GM12878 (cell line): ENCODE measurements at places on chromosomes 13 and 19.

DNA sequence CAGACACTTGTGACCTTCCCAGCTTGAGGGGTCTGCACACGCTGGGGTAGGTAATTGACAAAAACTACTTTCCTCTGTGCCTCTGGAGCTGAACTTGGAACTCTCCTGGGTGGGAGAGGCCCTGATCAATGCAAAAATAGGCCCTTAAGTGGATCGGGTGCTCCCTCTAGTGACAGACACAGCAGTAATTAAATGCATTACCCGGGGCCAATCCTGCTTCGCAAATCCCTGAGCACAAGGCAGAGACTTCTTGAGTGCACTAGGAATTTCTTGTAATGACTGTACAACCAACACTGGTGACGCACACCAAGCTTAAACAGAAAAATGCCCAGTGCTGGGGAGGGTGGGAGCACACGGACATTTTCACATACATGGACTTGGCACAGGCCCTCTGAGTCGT is 10.6 kb upstream of the UBE2S start:
- DNase-seq, result no peak
- no peak overlapping the region for H3K27ac ChIP-seq
- no peak overlapping the region for H3K4me3 ChIP-seq
- no peaks in the 10 kb centered on the region for H3K27me3 ChIP-seq
- no peaks in the 10 kb centered on the region for H3K4me1 ChIP-seq

- DNase-seq, result no peak
- peaks cover 16% of the 10 kb centered on the region for H3K4me1 ChIP-seq
Observed at GRCh38 chr13:110914081-110914330, 863 bp downstream of the ANKRD10 start.

- DNase-seq, result no peak
- H3K36me3 ChIP-seq, result no peaks in the 10 kb centered on the region
- H3K4me1 ChIP-seq, result no peaks in the 10 kb centered on the region
- H3K27me3 ChIP-seq, result no peaks in the 10 kb centered on the region
- H3K27ac ChIP-seq, result no peak overlapping the region
Observed at GRCh38 chr19:53621885-53622740, 9.7 kb upstream of the DPRX start.

GRCh38 chr13:21557995-21558394 is 46.0 kb downstream of the MICU2 start:
- no peaks in the 10 kb centered on the region; the same call in 1 of the 2 replicates for H3K36me3 ChIP-seq
- H3K27me3 ChIP-seq, result no peaks in the 10 kb centered on the region

DNA sequence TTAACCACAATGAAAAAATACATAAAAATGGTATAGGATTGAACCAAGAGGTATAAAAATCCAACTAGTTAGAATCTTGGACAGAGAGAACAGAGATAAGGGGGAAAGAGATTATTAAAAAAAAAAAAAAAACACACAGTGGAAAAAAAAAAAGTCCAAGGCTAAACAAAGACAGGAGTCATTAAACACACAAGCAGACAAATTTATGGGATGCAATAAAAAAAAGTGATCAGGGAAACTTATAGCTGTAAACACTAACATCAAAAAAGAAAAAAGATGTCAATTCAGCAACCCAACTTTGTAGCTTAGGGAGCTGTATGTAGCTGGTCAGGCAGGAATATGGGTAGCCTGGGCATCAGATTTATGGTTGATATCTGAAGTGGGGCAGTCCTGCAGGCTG is 129.0 kb downstream of the DNAJC3 start:
- no peaks in the 10 kb centered on the region for H3K4me1 ChIP-seq
- no peak for DNase-seq
- no peaks in the 10 kb centered on the region for H3K36me3 ChIP-seq
- H3K4me3 ChIP-seq, result no peak overlapping the region
- H3K27me3 ChIP-seq, result no peaks in the 10 kb centered on the region

- no peaks in the 10 kb centered on the region for H3K4me1 ChIP-seq
- H3K27me3 ChIP-seq, result no peaks in the 10 kb centered on the region
- DNase-seq, result no peak
- no peak overlapping the region for H3K27ac ChIP-seq
- H3K36me3 ChIP-seq, result no peaks in the 10 kb centered on the region
Observed at GRCh38 chr19:11306337-11306736, 10.4 kb downstream of the TSPAN16 start.

DNA sequence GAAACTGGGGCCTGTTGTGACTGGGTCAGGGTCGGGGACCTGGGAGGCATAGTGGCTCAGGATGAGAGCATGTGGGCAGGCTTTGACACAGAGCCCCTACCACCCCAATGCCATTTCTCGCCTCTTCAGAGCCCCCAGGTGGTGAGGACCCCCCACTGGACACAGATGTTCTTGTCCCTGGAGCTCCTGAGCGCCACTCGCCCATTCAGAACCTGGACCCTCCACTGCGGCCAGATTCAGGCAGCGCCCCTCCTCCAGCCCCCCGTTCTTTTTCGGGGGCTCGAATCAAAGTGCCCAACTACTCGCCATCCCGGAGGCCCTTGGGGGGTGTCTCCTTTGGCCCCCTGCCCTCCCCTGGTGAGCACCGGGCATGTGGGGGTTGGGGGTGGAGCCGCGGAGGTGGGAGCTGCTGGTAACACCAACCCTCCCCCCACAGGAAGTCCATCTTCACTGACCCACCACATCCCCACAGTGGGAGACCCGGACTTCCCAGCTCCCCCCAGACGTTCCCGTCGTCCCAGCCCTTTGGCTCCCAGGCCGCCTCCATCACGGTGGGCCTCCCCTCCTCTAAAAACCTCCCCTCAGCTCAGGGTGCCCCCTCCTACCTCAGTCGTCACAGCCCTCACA is 10.4 kb downstream of the IGFLR1 start:
- peaks cover 18% of the 10 kb centered on the region for H3K36me3 ChIP-seq
- no peak overlapping the region for H3K4me3 ChIP-seq
- H3K4me1 ChIP-seq, result no peaks in the 10 kb centered on the region
- DNase-seq, result no peak
- H3K27ac ChIP-seq, result no peak overlapping the region

- no peak for DNase-seq
- H3K27ac ChIP-seq, result no peak overlapping the region
- no peak overlapping the region for H3K4me3 ChIP-seq
- no peaks in the 10 kb centered on the region for H3K36me3 ChIP-seq
Observed at GRCh38 chr13:104593251-104593576, 1527.0 kb upstream of the SLC10A2 start.

GRCh38 chr13:42807866-42808265 is 26.5 kb downstream of the FAM216B start:
- H3K27ac ChIP-seq, result no peak overlapping the region
- H3K4me1 ChIP-seq, result peaks cover 12% of the 10 kb centered on the region
- no peak for DNase-seq

DNA sequence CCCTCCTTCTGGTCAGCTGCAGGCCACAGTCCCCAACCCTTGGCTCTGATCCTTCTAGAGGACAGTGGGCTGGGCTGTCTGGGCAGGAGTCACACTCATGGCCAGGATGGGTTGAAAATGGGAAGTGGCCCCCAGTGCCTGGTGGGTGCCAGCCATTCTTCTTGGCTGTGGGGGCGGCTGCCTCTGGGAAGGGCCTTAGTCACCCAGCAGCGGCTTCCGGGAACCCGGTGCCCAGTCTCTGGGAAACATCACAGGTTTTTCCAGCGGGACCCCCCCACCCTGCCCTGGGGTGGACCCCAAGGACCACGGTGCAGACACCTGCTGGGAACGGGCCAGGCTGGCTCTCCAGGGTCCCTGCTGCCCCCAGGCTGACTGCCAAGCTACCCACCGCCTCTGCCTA is 27.3 kb upstream of the SLC7A10 start:
- DNase-seq, result no peak
- no peaks in the 10 kb centered on the region for H3K4me1 ChIP-seq
- no peaks in the 10 kb centered on the region for H3K36me3 ChIP-seq
- no peak overlapping the region for H3K4me3 ChIP-seq
- H3K27ac ChIP-seq, result no peak overlapping the region
- H3K27me3 ChIP-seq, result no peaks in the 10 kb centered on the region

- peaks cover 20% of the 10 kb centered on the region for H3K4me1 ChIP-seq
- H3K27me3 ChIP-seq, result no peaks in the 10 kb centered on the region
- H3K36me3 ChIP-seq, result peaks cover 6% of the 10 kb centered on the region; the same call in 1 of the 2 replicates
- no peak for DNase-seq
- H3K4me3 ChIP-seq, result peak overlapping the region; percentile 99
Observed at GRCh38 chr19:925087-925525, 729 bp upstream of the ARID3A start.

- no peak overlapping the region for H3K27ac ChIP-seq
- H3K4me1 ChIP-seq, result peaks cover 5% of the 10 kb centered on the region; the same call in 1 of the 2 replicates
- no peak for DNase-seq
- no peaks in the 10 kb centered on the region for H3K36me3 ChIP-seq
- H3K27me3 ChIP-seq, result no peaks in the 10 kb centered on the region
Observed at GRCh38 chr19:46648961-46649960, 11.7 kb downstream of the DACT3 start.

DNA sequence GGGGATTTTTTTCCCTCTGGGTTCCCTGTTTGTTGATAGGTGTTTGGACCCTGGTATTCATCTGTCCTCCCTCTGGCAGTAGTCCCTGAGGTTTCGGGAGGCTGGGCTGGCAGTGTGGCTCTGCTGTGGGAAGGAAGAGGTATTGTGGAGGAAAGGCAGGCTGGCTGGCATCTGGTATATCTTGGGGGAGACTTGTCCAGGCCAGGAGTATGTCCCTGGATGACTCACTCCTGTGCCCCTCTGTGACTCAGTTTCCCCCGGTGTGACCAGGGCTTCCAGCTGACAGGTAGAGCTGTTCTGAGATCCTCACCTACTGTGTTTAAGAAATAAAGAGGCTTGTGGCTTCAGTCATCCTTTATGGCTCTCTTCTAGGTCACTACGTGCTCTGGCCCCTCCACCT is 14.2 kb upstream of the ZNF492 start:
- H3K4me3 ChIP-seq, result no peak overlapping the region
- H3K27me3 ChIP-seq, result no peaks in the 10 kb centered on the region
- no peaks in the 10 kb centered on the region for H3K36me3 ChIP-seq
- DNase-seq, result no peak
- H3K27ac ChIP-seq, result no peak overlapping the region

- H3K4me1 ChIP-seq, result no peaks in the 10 kb centered on the region
- no peak for DNase-seq
- H3K36me3 ChIP-seq, result no peaks in the 10 kb centered on the region
- no peak overlapping the region for H3K27ac ChIP-seq
- H3K27me3 ChIP-seq, result peaks cover 3% of the 10 kb centered on the region
Observed at GRCh38 chr19:50668416-50668815, 19.2 kb downstream of the C19orf81 start.

GRCh38 chr13:20349564-20350381 is 117.7 kb upstream of the GJB6 start:
- H3K4me1 ChIP-seq, result no peaks in the 10 kb centered on the region
- H3K36me3 ChIP-seq, result no peaks in the 10 kb centered on the region
- H3K27me3 ChIP-seq, result no peaks in the 10 kb centered on the region
- no peak overlapping the region for H3K4me3 ChIP-seq

DNA sequence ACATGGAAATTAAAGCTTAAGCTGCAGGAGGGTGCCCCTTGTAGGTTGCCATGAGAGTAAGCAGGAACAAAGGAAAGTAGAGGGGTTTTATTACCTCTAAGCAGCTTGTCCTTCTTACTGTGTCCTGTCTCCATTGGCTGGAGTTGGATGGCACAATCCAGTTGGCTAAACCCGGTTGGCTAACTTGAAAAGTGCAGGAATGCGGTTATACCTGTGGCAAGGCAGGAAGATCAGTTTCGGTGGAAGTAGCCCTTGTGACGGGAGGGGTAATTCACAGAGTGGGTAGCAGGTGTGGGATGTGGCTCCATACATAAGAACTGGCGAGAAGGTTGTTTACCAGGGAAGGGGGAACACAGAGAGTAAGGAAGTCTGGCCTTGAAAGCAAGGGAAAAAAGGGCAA is 3.2 kb downstream of the ZNF726 start:
- H3K27me3 ChIP-seq, result no peaks in the 10 kb centered on the region
- no peak overlapping the region for H3K27ac ChIP-seq
- H3K4me3 ChIP-seq, result no peak overlapping the region
- H3K4me1 ChIP-seq, result no peaks in the 10 kb centered on the region

- H3K4me3 ChIP-seq, result peak overlapping the region; percentile 100
- H3K27me3 ChIP-seq, result no peaks in the 10 kb centered on the region
- H3K36me3 ChIP-seq, result peaks cover 7% of the 10 kb centered on the region; the same call in 1 of the 2 replicates
- peak overlapping the region; percentile 87 for H3K27ac ChIP-seq
Observed at GRCh38 chr19:45075301-45076028, 813 bp downstream of the ZNF296 start.

GRCh38 chr13:33764716-33765115 is 53.2 kb upstream of the RFC3 start:
- no peak overlapping the region for H3K4me3 ChIP-seq
- no peaks in the 10 kb centered on the region for H3K36me3 ChIP-seq
- no peaks in the 10 kb centered on the region for H3K4me1 ChIP-seq
- no peak for DNase-seq
- no peak overlapping the region for H3K27ac ChIP-seq

GRCh38 chr13:79806821-79807220 is 325.9 kb downstream of the NDFIP2 start:
- peaks cover under 1% of the 10 kb centered on the region; the same call in 1 of the 2 replicates for H3K4me1 ChIP-seq
- H3K4me3 ChIP-seq, result no peak overlapping the region
- no peak for DNase-seq
- no peaks in the 10 kb centered on the region for H3K36me3 ChIP-seq
- no peaks in the 10 kb centered on the region for H3K27me3 ChIP-seq

DNA sequence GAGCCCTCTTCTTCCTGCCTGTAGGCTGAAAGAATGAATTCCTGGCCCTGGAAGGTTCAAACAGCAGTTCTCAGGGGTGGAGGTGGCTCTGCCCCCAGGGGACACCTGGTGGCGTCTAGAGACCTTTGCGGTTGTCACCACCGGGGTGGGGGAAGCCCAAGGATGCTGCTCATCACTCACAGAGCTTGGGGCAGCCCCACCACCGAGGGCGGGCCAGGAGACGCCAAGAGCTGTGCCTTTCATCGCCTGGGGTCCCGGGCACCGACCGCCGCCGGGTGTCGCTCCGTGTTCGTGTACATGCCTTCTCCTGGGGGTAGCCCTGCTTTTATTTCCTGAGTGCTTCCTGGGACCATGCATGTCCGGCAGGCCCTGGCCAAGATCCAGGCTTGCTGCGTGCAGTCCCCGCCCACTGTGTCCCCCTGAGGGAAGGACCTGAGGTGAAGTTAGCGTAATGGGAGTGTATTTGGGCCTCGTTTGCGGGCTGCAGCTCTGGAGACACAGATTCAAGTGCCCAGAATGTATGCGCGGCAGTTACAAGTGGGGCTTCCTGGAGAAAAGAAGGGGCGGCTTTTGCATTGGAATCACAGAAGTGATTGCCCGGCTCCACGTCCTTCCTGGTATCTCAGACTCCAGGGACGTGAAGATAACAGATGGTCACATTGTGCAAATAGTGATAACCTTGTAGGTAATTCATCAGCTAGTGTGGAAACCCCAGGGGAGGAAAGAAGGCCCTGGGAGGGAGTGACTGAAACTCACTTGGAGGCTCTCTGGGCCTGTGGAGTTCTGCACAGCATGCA is 7.8 kb downstream of the DOT1L start:
- H3K27ac ChIP-seq, result peak overlapping the region; percentile 74
- peaks cover 47% of the 10 kb centered on the region for H3K4me1 ChIP-seq
- H3K36me3 ChIP-seq, result peaks cover 8% of the 10 kb centered on the region; the same call in 1 of the 2 replicates
- peak; percentile 90 for DNase-seq

- DNase-seq, result no peak
- no peaks in the 10 kb centered on the region for H3K4me1 ChIP-seq
- no peaks in the 10 kb centered on the region for H3K36me3 ChIP-seq
- no peak overlapping the region for H3K4me3 ChIP-seq
- H3K27me3 ChIP-seq, result no peaks in the 10 kb centered on the region
Observed at GRCh38 chr13:86757236-86757978, 913.8 kb upstream of the SLITRK5 start.

- H3K4me3 ChIP-seq, result no peak overlapping the region
- H3K27ac ChIP-seq, result no peak overlapping the region
- peaks cover 2% of the 10 kb centered on the region; the same call in 1 of the 2 replicates for H3K27me3 ChIP-seq
- H3K36me3 ChIP-seq, result no peaks in the 10 kb centered on the region; the same call in 1 of the 2 replicates
- no peaks in the 10 kb centered on the region for H3K4me1 ChIP-seq
Observed at GRCh38 chr19:3580156-3580934, 4.9 kb upstream of the GIPC3 start.

GRCh38 chr19:2798733-2799132 is 13.4 kb downstream of the THOP1 start:
- DNase-seq, result no peak
- no peaks in the 10 kb centered on the region for H3K4me1 ChIP-seq
- no peak overlapping the region for H3K4me3 ChIP-seq
- H3K36me3 ChIP-seq, result peaks cover 17% of the 10 kb centered on the region
- no peak overlapping the region for H3K27ac ChIP-seq
